NB4 (cell line): ENCODE measurements at places on chromosomes 3 and 15.

GRCh38 chr15:31360843-31361763, 34.5 kb downstream of the KLF13 start:
- DNase-seq = peak; percentile 92

- no peak for DNase-seq
These were observed 32.8 kb downstream of the TLNRD1 start for GRCh38 chr15:81033508-81033907.

DNA sequence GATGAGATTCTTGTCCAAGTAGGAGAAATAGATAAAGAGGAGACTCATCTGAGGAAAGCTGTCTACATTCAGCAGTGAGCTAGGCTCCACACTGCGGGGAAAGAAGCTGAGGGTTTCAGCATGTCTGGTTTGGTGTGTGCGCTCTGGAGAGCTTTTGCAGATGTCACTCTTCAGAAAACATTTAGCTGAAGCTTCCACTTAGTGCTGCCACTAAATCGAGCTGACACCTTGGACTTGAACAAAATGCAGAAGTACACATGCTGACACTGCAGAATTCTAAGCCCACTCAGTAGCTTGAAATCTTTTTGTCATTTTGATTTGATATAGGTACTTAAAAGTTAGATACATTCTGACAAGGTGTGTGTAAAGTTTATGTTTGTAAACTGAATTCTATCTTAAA, 32.3 kb upstream of the CRTC3 start:
- peak; percentile 22 for DNase-seq

DNA sequence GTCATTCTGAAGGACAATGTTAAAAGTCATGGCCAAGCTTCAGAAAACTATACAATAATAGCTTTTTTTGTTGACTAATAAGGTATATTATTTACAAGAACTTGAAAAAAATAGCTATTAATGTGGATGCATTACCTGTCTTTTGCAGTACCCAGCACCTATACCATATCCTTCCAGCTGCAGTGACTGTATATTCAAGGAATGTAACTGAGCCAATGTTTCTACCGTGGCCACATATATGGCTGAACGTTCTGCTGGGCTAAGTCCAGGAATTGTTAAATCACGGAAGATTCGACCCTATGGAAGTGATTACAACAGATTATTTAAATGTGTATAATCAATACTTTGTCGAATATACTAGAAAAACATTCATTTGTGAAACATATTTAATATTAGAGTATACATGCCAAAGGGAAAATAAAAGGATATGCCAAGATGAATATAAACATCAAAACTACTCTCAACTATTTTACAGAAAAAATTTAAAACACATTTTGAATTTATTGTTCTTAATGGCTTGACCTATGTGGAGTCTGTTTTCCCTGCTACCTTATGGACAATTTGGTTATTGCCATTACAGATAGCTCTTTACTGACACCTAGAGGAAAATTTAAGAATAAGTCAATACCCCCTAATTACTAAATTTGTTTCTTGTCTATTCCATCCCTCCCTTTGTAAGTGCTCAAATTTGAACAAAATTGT, 17.6 kb downstream of the ACAD11 start:
- peak; percentile 56 for DNase-seq

DNA sequence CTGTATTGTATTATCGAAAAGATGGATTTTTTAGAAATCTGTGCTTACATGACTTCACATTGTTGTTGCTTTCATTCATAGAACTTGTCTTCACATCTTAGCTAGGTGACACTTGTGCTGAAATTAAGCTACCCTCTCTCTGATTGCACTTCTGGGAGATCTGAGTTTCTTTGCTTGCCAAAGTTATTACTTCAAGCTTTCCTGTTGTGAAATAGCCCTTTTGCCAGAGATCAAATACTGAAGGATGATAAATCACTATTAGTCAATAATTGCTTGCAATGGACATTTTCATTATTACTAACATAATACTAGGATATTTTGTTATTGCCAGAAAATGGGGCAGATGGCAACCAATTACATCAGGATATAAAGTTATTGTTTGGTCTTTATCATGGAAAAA, 34.7 kb downstream of the PIK3CA start:
- no peak for DNase-seq

DNA sequence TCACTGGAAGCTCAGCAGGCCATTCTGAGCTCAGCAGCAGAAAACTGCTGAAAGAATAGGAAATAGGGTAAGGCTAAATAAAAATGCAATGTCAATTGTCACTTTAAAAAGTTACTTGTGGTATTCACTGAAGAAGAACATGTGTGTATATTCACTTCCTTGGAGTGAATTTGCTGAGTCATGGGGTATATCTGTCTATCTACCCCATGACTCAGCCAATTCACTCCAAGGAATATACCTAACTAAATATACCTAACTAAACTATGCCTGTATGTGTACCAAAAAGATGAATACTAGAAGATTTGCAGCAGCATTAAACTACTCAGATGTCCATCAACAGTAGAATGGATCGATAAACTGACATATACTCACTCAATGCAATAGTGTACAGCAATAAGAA, 69.5 kb upstream of the KCNAB1 start:
- peak; percentile 19 for DNase-seq

- DNase-seq = no peak
These were observed 122.1 kb upstream of the PLAAT1 start for GRCh38 chr3:193118907-193119306.

- no peak for DNase-seq
These were observed 100.3 kb upstream of the CADPS start for GRCh38 chr3:62975566-62975965.
